ENCODE measurements at places on chromosomes 4 and X.

GRCh38 chr4:113052379-113052951, 3.0 kb downstream of the ANK2 start:
- peak; percentile 65 for DNase-seq

DNA sequence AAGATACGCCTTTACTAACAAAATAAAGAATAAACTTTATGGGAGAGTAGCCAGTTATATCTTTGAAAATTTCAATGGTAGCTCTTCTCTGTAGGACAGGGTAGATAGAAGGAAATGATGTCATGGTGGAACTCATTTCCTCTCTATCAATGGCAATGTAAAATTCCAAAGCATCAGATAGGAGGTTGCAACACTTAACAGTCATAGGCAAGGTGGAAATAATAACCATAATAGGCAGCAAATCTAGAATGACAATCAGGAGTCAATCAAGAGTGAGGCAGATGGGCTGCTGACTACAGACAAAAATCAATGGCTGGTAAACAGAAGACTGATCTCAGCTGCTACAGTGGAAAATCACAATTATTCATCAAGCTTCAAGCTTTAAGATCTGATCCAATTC, 53.9 kb upstream of the TET2 start:
- DNase-seq, result peak; percentile 4

- DNase-seq, result no peak
Measured at GRCh38 chr4:2712261-2712842, 43.8 kb downstream of the TNIP2 start.

DNA sequence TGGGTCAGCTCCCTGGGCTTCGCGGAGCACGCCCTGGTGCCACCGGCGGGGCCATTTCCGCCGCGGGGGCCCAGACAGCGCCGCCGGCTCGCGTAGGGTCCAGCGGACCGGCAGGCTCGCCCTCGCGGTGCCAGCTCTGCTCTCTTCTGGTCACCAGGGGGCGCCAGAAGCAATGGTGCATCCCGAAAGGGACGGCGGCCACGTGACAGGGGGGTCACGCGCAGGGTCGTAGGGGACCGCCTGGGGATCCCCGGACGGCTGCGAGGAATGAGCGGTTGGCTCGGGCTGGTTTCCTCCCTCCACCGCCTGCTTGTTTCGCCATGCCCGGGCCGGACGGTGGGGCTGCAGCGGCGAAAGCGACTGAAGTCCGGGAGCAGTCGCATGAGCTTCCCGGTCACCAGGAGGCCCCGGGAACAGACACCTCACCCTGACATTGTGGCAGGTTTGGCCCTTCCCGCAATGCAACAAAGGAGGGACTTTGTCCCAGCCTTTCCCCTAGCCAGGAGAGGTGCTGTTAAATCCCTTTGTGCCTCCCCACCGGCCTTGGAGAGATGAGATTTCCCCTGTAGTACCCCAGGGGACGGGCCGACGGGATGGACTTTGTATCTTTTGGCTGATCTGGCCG, 15.8 kb downstream of the ZCCHC12 start:
- peak; percentile 82 for DNase-seq

DNA sequence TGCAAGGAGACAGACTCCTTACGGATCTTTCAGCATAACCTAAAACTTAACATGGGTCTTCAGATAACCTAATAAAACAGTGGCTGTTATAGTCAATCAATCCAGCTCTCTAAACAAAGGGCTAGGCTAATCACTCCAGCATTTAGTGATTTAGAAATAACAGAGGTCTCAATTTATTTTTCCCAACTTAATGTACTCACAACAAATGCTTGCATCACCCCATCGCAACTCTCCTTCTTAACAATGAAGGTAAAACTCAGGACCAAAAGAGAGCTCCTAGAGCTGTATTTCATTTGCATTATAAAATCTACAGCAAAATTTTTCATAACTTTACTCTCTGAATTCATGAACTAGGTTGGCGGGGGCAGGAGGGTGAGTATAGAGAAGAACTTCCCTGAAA, 1.1 kb downstream of the LIN54 start:
- DNase-seq, result no peak

- DNase-seq, result no peak
Measured at GRCh38 chr4:85029453-85029852, 63.0 kb upstream of the WDFY3 start.

- DNase-seq, result peak; percentile 82
Measured at GRCh38 chr4:140884431-140885058, 128.4 kb upstream of the TBC1D9 start.

DNA sequence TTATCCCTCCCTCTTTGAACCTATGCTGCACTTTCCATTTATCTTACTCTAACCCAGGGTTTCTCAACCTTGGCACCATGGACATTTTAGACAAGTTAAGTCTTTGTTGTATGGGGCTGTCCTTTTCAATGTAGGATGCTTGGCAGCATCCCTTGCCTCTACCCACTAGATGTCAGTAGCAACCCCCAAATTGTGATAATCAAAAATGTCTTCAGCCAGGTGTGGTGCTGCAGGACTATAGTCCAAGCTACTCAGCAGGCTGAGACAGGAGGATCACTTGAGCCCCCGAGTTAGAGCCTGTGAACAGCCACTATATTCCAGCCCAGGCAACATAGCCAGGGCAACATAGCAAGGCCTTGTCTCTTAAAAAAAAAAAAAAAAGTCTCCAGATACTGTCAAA, 7.0 kb downstream of the LRCH2 start:
- DNase-seq, result no peak

DNA sequence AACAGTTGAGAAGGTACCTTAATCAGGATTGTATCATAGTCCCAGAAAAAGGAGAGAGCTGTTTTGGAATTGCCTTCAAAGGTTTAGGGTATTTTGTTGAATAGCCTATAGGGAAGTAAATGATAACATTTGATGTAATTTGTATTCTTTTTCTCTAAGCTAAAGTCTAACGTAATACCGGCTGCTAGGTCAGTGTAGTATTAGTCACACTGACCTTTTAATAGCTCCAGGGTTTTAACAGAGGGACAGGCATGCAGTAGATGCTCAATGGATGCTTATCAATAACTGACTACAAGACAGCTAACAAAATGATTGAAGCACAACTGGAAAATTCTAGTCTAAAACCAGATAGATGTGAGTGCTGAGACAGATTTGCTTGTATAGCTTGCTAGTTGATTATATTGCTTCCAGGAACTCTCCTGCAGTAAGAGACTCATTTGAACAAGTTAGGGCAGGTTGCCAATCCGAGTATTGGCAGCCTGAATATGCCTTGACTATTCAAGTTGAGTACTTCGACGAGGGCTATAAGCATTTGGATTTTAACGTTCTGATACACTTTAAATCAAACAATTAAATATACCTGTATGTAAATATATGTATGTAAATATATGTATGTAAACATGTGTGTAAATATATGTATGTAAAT, 16.5 kb upstream of the PNPLA4 start:
- no peak for DNase-seq

DNA sequence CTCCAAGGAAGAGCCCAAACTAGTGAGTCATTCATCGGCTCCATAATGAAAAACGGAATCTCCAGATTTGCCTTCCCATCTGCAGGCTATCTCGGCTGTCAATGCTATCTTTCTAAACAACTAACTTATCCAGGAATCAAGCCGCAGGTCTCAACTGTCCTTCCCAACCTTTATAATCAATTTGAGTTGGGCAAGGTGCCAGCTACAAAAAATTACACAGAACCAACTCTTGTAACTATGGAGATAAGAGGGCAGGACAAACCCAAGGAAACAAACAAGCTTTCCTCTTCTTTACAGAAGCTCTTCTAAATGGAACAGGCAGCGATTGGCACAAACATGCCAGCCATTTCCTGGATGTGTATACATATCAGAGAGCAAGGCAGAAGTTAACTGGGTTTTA, 61.2 kb upstream of the RAI2 start:
- no peak for DNase-seq

All from GM03348 (cell line).